ENCODE measurements at places on chromosomes 16 and 17.

- no peak for DNase-seq
Observed at GRCh38 chr17:38430316-38430715, 2.1 kb downstream of the ARHGAP23 start.

DNA sequence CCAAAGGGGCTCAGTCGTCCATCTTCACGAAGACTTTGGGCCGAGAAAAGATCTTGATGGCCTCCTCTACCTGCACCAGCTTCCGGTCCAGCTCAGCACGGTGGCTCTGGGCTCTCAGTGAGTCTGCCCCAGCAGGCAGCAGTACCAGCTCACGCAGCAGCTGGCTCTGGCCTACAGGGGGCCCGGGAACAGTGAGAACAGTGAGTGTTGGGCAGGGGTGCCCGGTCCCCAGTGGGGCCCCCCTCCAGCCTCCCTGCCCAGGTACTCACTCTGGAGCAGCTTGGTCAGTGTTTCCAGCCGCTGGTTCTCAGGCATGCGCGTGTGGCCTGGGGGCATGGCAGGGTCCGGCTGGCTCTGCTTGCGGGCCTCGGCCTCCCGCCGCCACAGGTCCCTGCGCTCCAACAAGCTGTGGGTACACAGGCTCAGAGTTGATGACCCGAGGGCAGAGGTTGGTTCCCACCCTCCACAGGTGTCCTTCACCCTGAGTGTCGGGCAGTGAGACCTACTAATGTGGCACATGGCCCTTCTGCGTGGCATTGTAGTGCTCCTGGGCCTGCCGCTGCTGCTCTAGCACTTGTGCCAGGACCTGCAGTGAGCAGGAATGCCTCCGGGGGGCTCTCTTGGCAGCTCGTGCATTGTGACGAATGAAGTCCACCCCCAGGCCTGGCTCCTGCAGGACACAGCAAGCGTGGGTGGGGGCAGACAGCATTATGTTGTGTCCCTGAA lies 2.6 kb downstream of the PARD6A start:
- DNase-seq, result no peak

DNA sequence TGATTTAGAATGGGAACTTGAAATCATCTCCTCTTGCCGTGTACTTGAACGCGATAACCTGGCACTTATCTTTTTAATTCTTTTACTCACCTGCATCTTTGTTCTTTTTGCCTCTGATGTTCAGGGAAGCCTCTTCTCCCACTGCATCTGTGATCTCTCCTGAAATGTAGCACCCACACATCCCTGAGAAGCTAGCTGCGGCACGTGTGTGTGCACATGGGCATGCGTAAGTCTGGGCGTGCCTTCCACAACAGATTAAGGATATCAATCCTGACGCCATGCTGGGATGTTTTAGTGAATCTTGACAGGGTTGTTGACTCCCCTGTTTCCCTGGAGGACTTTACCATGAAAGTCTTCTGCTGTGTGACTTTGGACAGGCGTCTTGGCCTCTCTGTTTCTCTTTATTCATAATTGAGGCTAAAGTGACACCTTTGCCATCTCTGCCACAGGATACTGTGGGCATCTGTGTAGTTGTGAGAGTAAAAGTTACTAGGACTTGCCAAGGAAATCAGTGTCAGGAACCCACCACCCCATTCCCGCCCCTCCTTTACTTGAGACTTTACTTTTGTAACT lies 20.5 kb downstream of the IL4R start:
- no peak for DNase-seq

GRCh38 chr16:29899516-29900101 lies at the start of gene SEZ6L2:
Gene SEZ6L2, minus strand, starts transcription at chr16:29899550. Its CDS starts 531 bp downstream, at chr16:29899019.
- peak; percentile 83 for DNase-seq

- DNase-seq, result no peak
Observed at GRCh38 chr17:1882836-1883235, 53.0 kb downstream of the RPA1 start.

DNA sequence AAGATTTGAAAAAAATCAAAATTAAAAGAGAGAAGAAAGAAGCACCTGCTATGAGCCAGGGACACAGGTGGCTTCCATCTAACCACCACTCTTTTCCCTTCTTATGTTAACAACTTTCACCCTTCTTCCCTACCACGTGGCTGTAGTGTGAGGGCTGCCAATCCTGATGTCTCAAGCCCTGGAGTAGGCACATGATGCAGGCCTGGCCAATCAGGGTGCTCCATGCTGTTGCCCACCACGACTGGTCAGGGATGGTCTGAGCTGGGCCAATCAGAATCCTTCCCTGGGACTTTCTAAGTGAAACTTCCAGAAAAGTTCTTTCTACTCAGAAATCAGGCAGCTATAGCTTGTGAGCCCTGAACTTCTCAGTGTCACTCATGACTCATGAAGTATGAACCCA lies 140.7 kb downstream of the SDK2 start:
- no peak for DNase-seq
